Activated CD4-positive, alpha-beta T cell treated with anti-CD3 and anti-CD28 coated beads for 24 hours (primary cell): ENCODE measurements at places on chromosomes 7 and 10.

DNA sequence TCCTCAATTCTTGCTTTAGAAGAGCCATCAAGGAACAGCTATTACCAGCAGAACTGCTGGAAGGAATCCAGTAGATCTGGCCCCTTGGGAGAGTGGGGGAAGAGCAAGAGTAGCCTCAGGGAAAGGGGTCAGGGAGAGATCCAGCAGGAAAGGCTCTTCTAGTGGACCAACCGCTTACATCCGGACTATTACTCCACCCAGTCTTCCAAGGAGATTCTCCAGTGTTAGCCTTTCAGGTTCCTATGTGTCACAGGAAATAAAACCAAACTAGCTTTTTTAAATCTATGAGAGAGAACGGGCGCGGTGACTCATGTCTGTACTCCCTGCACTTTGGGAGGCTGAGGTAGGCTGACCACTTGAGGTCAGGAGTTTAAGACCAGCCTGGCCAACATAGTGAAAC is 34.3 kb downstream of the TET1 start:
- DNase-seq = no peak

DNA sequence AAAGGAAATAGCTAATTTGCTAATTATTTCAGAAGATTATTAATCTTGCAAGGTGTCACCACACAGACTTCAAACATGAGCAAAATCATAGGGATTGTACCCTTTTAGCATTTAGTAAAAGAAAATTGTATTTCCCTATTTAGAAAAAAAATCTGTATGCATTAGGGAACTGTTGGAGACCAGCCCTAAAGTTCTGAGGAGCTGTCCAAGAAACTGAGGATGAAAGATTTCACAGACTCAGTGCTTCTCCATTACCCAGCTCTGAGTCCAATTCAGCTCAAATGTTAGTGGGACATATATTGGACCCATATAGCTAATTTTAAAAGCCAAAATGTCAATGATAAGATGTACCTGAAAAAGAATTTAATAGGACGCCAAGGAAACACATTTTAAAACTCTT is 271.7 kb downstream of the SNX10 start:
- DNase-seq = no peak

GRCh38 chr7:25786936-25787335 is 365.1 kb upstream of the NFE2L3 start:
- no peak for DNase-seq

DNA sequence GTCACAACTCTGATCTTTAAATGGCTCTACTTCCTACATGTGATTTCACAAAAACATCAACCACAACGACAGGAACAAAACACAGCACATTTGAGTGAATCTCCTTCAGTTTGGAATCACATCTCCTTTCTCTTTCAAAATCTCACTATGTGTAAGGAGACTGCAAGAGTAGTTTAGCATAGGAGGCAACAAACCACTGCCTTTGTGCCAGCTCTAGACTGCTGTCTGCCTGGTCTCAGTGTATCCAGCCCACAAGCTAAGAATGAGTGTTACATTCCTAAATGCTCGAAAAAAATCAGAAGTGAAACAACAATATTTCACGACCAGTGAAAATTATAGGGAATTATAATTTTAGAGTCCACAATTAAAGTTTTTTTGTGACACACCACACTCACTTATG is 217.0 kb upstream of the STEAP4 start:
- DNase-seq = no peak

DNA sequence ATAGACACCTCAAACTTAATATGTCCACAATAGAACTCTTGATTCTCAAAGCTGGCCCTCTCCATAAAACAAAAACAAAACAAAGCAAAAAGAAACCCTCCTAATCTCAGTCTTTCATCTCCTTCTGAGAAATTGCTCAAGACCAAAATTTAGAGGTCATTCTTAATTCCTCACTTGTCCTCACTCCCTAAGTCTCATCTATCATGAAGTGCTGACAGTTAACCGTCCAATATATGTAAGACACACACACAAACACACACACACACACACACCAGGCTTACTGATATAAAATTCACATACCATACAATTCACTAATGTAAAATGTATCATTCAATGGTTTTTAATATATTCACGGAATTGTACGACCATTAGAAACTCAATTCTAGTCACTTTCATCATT is 17.0 kb upstream of the SVIL start:
- DNase-seq = no peak

DNA sequence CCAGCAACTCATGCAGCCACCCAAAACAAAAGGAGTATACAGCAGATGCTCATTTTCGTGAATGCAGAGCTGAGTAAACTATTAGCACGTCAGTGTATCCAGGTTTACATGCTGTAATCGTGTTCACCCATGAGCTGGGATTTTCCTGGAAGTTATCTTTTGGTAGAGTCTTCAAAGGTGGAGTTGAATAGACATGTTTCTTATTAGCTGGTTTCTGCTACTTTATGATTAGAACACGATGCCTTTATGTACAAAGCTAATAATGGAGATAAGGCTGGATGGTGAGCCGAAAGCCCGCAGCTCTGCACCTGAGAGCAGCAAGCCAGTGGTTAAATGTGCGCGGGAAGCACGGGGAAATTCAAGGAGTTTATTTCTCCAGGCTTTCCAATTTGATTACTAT is 123.8 kb downstream of the ADARB2 start:
- no peak for DNase-seq

DNA sequence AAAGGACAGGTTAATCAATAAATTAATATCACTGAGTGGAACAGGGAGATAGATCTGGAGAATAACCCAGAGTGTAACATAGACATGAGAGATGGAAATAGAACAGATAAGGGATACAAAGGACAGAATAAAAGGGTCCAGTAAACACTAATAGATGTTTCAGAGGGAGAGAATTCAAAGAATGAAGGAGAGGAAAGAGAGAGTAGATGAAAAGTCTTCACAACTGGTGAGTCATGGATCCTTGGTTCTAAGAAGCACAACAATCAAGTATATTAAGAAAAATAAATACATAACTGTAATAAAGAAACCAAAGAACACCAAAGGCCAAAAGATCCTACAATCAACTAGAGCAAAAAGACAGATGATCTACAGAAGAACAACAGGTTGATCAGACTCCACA is 66.3 kb downstream of the BEND7 start:
- DNase-seq = no peak

GRCh38 chr7:38535073-38535472 is 96.1 kb downstream of the AMPH start:
- DNase-seq = no peak

DNA sequence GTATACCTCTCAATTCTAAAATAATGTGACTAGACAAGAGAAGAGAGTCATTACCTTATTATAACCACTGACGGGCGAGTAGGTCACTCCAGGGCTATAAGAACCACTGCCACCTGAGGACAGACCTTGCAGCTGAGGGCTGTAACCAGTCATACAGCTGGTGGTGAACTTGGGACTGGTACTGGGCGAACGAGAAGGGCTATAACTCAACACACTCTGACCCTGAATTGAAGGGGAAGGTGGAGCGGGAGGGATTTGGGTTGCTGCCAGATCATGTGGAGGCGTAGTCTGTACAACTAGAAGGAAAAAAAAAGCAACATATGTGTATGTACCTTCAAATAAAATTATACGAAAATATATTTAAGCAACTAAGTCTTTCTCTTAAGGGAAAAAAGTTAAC is 3.4 kb downstream of the TMEM209 start:
- DNase-seq = no peak

DNA sequence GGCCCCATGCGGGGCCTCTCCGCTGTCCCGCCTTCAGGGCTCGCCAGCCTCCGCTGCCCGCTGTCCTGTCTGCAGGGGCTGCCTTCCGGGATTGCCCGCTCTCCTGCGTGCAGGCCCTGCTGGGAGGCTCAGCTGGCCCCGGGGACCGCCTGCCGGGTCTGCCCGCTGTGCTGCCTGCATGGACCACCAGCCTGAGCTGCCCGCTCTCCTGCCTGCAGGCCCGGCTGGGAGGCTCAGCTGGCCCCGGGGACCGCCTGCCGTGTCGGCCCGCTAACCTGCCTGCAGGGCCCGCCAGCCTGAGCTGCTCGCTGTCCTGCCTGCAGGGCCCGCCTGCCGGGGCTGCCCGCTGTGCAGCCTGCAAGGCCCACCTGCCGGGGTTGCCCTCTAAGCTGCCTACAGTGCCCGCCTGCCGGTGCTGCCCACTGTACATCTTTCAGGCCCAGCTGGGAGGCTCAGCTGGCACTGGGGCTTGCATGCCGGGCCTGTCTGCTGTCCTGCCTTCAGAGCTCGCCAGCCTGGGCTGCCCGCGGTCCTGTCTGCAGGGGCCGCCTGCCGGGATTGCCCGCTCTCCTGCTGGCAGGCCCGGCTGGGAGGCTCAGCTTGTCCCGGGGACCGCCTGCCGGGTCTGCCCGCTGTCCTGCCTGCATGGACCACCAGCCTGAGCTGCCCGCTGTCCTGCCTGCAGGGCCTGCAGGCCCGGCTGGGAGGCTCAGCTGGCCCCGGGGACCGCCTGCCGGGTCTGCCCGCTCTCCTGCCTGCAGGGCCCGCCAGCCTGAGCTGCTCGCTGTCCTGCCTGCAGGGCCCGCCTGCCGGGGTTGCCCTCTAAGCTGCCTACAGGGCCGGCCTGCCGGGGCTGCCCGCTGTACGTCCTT is 165.1 kb downstream of the GLRX3 start:
- peak; percentile 50 for DNase-seq
